Posterior cingulate gyrus (tissue), 11 donors: ENCODE measurements at places on chromosomes 12 and 14.

DNA sequence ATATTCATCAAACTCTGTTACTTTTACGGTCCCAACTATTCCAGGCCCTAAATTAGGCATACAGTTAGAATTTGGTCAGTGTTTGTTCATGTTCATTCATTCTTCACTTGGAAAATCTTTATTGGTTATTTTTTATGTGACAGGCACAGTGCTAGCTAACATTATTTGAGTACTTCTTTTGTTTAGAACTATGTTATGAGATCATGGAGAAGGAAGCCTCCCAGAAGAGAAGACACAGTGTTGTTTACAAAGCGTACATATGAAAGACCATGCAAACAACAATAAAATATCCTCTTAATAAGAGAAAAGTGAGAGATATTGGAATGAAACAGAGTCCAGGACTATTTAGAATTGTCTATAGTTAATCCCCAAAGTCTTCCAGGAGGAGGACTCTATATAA lies 399.2 kb downstream of the LRIG3 start:
- DNase-seq = no peak

- peak; percentile 27 for DNase-seq
Observed at GRCh38 chr12:50166799-50167048, 445 bp downstream of the CERS5 start.

- DNase-seq = no peak
Observed at GRCh38 chr12:93183940-93184671, 193.6 kb upstream of the NUDT4 start.

- DNase-seq = no peak
Observed at GRCh38 chr14:74176400-74176793, 62.9 kb upstream of the VSX2 start.

- no peak for DNase-seq
Observed at GRCh38 chr14:80996049-80996901, 40.9 kb downstream of the TSHR start.

- no peak for DNase-seq
Observed at GRCh38 chr12:82781309-82781997, 94.7 kb downstream of the TMTC2 start.

GRCh38 chr12:121392325-121392716 lies 7.6 kb upstream of the RNF34 start:
- no peak for DNase-seq

GRCh38 chr12:102847131-102847530 lies 69.9 kb downstream of the PAH start:
- DNase-seq = no peak

DNA sequence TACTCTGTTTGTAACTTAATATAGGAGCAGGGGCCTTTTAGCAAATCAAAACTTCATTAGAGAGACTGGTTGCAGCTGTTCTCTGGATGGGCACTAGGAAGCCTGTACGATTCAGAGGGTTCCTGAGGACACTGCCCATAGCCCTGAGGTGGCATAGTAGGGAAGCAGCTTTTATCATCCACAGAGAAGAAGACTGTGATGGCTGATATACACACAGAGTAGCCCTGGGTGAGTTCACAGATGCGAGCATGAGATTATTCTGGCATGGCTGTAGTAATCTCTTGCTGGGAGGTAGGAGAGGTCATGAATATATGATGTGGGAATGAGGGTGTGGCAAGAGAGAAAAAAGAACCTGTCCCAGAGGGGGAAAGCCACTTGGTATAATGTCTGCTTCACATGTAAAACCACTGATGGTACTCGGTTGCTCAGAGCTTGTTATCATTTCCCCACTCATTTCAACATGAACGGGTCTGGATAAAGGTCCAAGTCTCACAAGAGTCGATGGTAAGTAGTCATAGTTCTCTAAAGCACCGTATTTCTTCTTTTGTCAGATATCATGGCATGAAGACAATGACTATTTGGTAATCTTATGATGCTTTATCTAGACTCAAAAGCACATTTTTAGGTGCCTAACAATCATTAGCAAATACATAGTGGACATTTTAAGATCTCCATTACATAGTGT lies 52.0 kb downstream of the PEBP1 start:
- no peak for DNase-seq

- DNase-seq = no peak
Observed at GRCh38 chr14:104912053-104912452, 12.6 kb upstream of the PLD4 start.

DNA sequence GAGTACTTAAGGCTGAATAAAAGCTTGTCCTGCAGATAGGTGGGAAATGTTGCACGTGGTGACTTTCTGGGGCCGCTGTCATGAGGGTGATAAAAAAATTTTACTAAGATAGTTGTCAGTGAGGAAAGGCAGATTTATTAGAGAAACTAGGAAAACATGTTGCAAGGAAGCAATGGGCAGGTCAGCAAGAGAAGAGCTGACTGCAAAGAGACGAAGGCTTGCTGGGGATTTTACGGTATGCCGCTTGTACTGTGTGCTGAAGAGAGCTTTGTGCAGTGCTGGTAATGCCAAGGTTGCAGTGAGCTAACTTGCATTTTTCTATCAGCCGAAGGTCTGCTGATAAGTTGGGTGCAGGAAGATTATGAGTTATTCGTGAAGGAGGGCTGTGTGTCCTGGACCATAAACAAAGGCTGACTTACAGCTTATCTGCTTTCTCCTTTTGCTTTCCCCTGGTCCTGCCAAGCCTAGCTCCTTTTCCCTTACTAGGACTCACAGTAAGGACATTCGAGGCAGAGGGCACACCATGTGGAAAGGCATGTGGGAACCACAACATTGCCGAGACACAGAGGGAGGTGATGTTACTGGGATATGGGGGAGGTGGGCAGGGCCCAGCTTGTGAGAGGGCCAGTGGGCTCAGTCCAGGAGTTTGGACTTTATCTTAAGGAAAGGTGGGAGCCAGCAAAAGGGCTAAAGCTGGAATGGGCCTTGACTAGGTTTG lies 7.4 kb upstream of the CCDC88C start:
- DNase-seq = no peak

GRCh38 chr12:119959435-119959834 lies 29.6 kb upstream of the BICDL1 start:
- DNase-seq = no peak

- no peak for DNase-seq
Observed at GRCh38 chr14:40093800-40094199, 661.6 kb upstream of the FBXO33 start.

DNA sequence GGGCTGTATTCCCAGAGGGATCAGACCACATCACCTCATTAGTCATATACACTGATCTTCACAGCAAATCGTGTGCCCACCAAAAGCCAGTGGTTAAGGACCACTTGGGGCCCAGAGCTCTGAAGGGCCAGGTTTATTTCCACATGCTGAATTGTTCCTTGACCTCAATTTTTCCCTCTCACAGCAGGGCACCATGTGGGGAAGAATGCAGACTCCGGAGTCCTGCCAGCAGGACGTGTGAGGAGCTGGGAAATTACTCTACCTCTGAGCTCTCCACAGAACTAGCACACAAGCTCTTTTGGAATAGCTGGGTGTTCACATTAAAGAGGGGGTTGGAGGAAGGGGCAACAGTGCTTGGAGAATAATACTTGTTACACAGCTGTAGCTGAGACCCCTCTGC lies 57.6 kb upstream of the SEL1L start:
- no peak for DNase-seq

- DNase-seq = no peak
Observed at GRCh38 chr12:108399514-108399913, 60.4 kb upstream of the CMKLR1 start.

GRCh38 chr12:98060411-98060810 lies 455.0 kb upstream of the TMPO start:
- DNase-seq = no peak

DNA sequence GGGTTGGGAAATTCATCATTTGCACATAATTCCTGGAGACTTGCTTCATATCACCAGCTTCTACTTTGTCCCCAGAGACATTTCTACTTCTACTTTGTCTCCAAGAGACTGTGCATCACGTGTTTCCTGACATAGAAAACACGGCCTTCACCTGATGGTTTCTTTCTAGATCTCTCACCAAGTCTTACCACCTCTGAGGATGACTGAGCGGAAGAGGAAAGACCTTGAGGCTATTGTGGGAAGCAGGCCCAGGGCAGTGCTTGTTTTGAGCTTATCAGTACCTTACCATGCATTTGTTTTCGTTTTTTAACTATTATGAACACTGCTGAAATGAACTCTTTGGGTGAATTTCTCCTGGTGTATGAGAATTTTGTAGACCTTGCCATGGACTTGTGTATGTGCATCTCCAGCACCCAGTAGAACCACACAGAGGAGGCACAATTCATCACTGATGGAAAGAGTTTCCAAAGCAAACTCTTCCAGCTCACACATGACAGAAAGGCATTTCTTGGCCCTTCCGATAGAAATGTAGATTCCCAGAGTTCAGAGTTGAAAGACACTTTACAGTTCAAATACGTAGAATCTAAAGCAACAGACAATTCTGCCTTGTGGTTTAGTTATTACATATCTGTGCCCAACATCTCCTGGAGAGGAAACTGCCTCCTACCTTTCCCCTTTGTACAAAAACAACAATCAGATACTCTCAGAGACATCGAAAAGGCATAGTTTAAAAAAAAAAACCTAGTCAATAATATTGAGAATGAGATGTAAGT lies 434.7 kb downstream of the FUT8 start:
- DNase-seq = no peak

- no peak for DNase-seq
Observed at GRCh38 chr14:76812093-76812421, 625 bp downstream of the ANGEL1 start.

DNA sequence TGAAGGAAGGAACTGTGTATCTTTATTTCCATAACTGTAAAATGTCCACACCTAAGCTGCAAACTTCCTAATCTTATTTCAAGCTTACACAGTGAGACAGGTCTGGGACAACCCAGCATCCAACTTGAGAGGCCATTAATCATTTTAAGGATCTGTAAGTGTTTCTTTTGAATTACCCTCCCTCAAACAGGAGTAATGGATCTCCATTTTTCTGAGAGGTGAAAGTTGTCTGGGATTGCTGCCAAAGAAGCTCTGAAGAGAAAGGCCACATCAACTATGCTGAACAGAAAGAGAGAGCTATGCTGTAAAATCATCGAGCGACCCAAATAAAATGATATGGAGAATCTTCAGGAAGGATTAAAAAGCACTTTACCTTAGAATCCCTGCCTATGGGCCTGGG lies 131.7 kb upstream of the CPNE8 start:
- DNase-seq = no peak

GRCh38 chr12:109879351-109880042 lies 844 bp downstream of the GLTP start:
- DNase-seq = no peak

DNA sequence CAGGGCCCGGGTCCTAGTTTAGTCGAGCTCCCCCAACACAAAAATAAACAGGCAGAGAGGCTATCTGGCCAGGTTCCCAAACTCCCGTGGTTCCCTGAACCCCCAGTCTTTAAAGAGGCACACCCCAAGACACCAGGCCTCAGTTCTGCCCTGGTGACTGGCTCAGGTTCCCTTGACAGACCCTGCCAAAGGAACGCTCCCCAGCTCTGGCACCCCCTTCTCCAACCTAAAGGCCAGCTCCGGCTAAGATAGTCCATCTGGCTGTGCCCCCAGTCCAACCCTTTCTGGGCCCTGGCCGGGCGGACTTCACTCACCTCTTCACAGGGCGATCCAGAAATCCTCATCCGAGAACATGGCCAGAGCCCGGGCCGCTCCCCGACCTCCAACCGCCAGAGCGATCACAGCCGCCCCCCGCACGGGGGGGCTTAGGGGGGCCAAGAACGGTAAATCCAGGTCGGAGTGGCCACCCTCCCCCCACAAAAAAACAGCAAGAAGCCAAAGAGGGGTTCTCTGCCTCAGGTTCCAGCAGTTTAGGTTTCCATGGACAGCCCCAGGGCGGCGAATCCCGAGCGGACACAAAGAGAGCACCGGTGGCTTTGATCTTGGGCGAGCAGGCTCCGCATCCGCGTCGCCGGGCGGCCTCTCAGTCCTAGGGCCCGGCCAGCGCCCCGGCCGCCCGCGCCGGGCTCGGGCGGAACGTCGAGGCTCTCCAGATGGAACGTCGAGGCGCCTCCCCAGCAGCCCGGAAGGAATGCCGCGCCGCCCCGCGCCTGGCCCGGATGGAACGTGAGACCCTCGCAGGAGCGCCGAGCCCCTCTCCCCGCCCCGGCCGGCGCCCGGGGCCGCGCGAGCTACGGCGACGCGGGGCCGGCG lies 1.1 kb downstream of the KMT2D start:
- no peak for DNase-seq

- DNase-seq = no peak
Observed at GRCh38 chr12:12008931-12009611, 61.7 kb upstream of the BCL2L14 start.

- no peak for DNase-seq
Observed at GRCh38 chr14:101010835-101011234, 107.3 kb upstream of the RTL1 start.

- no peak for DNase-seq
Observed at GRCh38 chr12:62519043-62519442, 52.4 kb downstream of the MON2 start.

GRCh38 chr12:77308056-77308455 lies 242.7 kb upstream of the E2F7 start:
- no peak for DNase-seq

DNA sequence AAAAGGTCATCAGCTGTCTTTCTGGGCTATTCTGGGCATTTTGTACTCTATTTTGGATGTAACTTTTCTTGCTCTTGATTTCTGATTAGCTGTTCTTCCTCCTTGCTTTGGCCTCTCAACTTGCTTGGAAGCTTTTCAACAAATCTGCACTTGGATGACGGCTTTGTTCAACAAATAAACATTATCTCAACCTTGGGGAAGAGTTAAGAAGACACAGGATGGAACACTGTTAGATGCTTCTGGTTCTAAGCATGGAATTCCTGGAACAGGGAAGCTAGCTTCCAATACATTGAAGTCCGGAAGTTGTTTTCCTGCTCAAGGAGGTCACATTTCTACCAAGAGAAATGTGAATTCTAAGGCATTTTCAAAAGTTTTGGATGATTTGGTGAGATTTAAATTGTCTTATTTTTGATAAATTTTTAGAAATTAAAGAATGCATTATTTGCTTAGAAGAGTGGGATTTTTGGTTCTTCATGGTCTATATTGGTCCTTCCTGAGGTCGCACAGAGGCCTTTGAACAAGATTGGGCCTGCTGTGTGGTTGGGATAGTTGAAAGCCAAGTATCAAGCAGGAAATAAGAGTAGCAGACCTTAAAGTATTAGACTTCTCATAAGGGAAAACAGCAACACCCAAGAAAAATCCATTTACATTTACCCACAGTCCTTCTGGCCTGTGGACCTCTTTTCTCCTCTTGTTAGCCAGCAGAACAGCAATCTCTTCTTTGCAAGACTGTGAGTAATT lies 59.2 kb downstream of the PPFIBP1 start:
- no peak for DNase-seq

GRCh38 chr14:97491697-97492096 lies 694.5 kb downstream of the VRK1 start:
- no peak for DNase-seq

DNA sequence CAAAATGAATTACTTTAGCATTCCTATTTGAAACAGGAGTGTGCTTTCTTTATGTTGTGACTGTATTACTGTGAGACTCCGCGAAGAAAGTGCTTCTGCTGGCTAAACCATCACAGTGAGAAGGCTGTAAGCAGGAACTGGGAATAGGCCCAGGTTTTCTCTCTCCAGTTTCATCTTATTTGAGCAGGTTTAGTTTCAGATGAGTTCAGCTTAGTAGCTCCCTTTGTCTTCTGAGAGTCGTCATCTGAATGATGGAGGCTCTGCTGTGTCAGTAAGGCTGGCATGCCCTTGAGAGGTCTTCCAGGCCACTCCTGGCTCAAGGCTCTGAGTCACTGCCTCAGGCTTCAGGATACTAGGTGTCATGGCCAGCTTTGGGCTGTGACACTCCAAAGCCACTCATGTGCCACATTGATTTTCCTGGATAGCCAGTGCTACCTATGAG lies 205.6 kb upstream of the RGS6 start:
- no peak for DNase-seq

GRCh38 chr12:93827179-93827578 lies 150.0 kb downstream of the CRADD start:
- no peak for DNase-seq

- no peak for DNase-seq
Observed at GRCh38 chr14:92531106-92531873, 17.7 kb downstream of the RIN3 start.
